Activated naive CD4-positive, alpha-beta T cell treated with anti-CD3 and anti-CD28 coated beads, Interleukin-2, amount 10 ng/mL, durations not matched to agents 7 days and 5 days (primary cell): ENCODE measurements at places on chromosomes 13 and 19.
A peak's percentile ranks its signal among the peaks of the same experiment; 100 is the strongest.

GRCh38 chr19:19602136-19602712, 16.3 kb downstream of the PBX4 start:
- peaks cover 34% of the 10 kb centered on the region for H3K36me3 ChIP-seq
- H3K4me3 ChIP-seq, result no peak overlapping the region
- peaks cover 85% of the 10 kb centered on the region for H3K4me1 ChIP-seq
- H3K27ac ChIP-seq, result peak overlapping the region; percentile 78
- H3K27me3 ChIP-seq, result no peaks in the 10 kb centered on the region

DNA sequence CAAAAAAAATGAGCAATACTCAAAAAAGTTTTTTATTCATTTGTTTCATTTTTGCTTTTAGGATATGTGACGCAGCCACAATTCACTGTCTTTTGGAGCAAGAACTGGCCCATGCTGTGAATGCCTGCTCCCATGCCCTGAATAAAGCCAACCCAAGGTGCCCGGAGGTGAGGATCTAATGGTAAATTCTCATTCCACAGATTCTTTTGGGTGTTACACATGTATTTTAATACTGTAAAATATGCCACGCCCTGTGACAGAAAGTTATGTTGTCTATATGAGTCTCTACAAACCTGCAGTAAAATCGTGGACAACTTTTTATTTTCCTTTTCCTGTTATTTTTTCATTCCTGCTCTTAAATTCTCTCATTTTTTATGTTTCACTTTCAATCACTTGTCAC, 57.5 kb upstream of the AKAP11 start:
- no peak overlapping the region for H3K4me3 ChIP-seq
- H3K36me3 ChIP-seq, result peaks cover 32% of the 10 kb centered on the region
- H3K27me3 ChIP-seq, result no peaks in the 10 kb centered on the region
- H3K4me1 ChIP-seq, result no peaks in the 10 kb centered on the region
- no peak overlapping the region for H3K27ac ChIP-seq

DNA sequence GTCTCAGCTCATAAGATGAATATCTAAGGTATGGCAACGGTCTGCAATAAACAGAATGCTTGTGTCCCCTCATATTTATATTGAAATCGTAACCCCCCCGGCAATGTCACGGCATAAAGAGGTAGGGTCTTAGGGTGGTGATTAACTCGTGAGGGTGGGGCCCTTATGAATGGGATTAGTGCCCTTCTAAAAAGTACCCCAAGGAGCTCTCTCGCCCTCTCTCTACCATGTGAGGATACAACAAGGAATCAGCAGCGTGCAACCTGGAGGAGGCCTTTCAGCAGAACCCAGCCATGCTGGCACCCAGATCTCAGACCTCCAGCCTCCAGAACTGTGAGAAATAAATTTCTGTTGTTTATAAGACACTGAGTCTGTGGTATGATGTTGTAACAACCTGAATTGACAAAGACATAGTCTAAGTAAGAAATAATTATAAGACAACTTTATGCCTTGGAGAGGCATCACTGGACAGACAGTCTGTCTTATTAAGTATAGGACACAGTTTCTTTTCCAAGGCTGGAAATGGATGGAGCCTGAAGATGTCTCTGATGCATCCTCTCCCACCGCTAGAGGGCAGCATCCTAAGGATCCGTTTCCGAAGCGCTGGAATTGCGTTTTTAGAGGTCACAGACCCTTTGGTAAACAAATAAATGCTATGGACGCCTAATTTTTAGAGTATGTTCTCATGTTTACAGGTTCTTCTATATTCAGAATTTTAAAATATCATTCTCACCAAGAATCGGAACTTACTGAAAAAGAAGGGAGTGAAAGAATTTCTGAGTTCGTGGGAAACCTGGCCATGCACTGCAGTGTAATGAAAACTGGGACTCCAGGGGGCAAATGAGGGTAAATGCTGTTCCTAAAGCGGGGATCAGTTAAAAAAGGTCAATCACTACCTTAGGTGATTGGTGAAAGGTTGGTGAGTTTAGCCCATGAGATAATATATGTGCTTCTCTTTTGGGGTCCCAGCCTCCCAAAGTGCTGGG, 13.3 kb upstream of the LEUTX start:
- peak; percentile 48 for DNase-seq
- H3K27me3 ChIP-seq, result peaks cover 11% of the 10 kb centered on the region
- H3K4me1 ChIP-seq, result peaks cover 6% of the 10 kb centered on the region
- H3K36me3 ChIP-seq, result no peaks in the 10 kb centered on the region

DNA sequence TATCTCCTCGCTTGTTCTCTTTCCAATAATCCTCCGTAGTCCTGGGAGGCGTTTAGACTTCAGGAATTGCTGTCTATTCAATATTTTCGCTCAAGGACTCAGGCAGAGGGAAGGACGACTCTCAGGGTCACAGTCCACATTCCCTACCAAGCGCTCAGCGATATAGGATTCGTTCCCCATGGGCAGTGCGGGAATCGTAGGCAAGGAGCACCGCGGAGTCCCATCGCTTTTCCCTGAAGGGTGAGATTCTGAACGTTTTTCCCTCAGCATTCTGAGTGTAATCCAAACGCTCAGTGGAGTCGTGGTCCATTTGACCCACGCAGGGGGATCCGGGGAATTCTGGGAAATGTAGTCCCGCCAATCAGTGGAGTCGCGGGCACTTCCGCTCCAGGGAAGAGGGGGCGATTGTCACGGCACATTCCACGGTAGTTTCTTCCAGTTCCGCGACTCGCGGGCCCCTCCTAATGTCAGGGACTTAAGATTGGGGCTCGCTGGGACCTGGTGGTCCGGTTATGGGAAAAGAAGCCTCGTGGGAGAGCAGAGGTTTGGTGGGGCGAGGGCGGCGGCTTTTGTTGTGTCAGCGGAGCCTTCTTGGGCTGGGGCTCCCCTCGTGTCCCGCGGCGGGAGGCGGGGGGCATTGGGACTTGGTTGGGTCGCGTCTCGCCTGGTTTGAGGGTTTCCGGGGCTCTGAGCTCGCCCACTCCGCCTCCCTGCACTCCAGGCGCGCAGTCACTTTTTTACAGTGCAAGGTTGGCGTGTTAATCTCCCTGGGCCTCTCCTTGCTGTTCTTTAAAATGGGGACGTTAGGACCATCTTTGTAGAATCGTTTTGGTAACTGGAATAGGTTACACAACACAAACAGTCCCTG, at the start of gene ZNF234:
ZNF234 (plus strand) TSS at position 364 of the 868 bp plus-strand sequence. CDS start 3,079 bp downstream, outside the sequence.
- peak; percentile 78 for DNase-seq
- H3K4me1 ChIP-seq, result peaks cover 19% of the 10 kb centered on the region
- peak within 1 kb of the TSS; percentile 75 for H3K27ac ChIP-seq
- peak within 1 kb of the TSS; percentile 75 for H3K4me3 ChIP-seq
- peaks cover 31% of the 10 kb centered on the region for H3K36me3 ChIP-seq

DNA sequence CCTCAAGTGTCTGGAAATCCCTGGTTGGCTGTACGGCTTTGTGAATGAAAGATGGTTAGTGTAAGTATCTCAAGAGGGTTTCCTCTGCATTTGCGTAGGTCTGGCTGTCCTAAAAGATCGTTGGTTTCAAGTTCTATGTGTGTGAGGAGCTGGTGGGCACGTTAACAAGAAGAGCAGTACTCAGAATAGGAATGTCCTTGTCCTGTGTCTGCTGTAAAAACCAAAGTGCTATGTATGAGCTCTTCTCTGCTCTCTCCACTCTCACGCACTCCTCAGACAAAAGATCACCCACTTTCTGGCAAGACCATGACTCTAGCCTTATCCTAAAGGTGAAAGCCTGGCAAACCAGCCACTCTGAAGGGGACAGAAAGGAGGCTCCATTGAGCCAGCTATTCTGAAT, 39.1 kb downstream of the USP12 start:
- H3K4me1 ChIP-seq, result peaks cover 40% of the 10 kb centered on the region
- no peak overlapping the region for H3K4me3 ChIP-seq
- H3K36me3 ChIP-seq, result peaks cover 10% of the 10 kb centered on the region
- DNase-seq, result no peak

GRCh38 chr19:56118666-56119581, 2.2 kb downstream of the ZNF787 start:
- H3K36me3 ChIP-seq, result peaks cover 15% of the 10 kb centered on the region

- no peaks in the 10 kb centered on the region for H3K4me1 ChIP-seq
- H3K27me3 ChIP-seq, result no peaks in the 10 kb centered on the region
- H3K27ac ChIP-seq, result no peak overlapping the region
- peaks cover 28% of the 10 kb centered on the region for H3K36me3 ChIP-seq
- DNase-seq, result no peak
Observed at GRCh38 chr19:16420336-16420676, 51.5 kb downstream of the EPS15L1 start.

GRCh38 chr19:1853295-1854038, 5.2 kb upstream of the REXO1 start:
- peak overlapping the region; percentile 60 for H3K4me3 ChIP-seq
- H3K27me3 ChIP-seq, result no peaks in the 10 kb centered on the region
- H3K4me1 ChIP-seq, result peaks cover 69% of the 10 kb centered on the region

- no peak overlapping the region for H3K4me3 ChIP-seq
- H3K36me3 ChIP-seq, result no peaks in the 10 kb centered on the region
- H3K27ac ChIP-seq, result no peak overlapping the region
- peaks cover 38% of the 10 kb centered on the region for H3K27me3 ChIP-seq
Observed at GRCh38 chr13:30581582-30581981, 36.1 kb upstream of the USPL1 start.

- H3K4me1 ChIP-seq, result peaks cover 8% of the 10 kb centered on the region
- H3K27ac ChIP-seq, result no peak overlapping the region
- DNase-seq, result no peak
- peaks cover 36% of the 10 kb centered on the region for H3K27me3 ChIP-seq
- H3K36me3 ChIP-seq, result no peaks in the 10 kb centered on the region
- H3K4me3 ChIP-seq, result no peak overlapping the region
Observed at GRCh38 chr13:25840261-25840660, 211.6 kb downstream of the SHISA2 start.

DNA sequence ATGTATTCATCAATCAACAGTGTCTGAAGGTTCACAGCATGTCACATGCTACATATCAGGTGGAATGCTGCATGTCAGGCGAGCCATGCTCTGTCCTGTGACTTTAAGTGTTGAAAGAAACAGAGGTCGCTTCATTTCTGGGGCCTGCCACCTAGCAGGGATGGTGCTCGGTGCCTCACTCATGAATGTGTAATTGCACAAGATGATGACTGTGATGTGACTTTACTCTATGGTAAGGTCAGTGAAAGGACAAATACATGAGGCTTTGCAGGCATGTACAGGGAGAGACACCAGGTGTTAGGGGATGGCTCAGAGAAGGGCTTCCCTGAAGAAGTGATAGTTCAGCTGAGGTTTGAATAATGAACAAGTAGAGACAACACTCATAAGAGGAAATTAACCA, 66.7 kb downstream of the FRY start:
- H3K27ac ChIP-seq, result no peak overlapping the region
- H3K36me3 ChIP-seq, result no peaks in the 10 kb centered on the region
- no peaks in the 10 kb centered on the region for H3K4me1 ChIP-seq
- DNase-seq, result no peak
- no peaks in the 10 kb centered on the region for H3K27me3 ChIP-seq

DNA sequence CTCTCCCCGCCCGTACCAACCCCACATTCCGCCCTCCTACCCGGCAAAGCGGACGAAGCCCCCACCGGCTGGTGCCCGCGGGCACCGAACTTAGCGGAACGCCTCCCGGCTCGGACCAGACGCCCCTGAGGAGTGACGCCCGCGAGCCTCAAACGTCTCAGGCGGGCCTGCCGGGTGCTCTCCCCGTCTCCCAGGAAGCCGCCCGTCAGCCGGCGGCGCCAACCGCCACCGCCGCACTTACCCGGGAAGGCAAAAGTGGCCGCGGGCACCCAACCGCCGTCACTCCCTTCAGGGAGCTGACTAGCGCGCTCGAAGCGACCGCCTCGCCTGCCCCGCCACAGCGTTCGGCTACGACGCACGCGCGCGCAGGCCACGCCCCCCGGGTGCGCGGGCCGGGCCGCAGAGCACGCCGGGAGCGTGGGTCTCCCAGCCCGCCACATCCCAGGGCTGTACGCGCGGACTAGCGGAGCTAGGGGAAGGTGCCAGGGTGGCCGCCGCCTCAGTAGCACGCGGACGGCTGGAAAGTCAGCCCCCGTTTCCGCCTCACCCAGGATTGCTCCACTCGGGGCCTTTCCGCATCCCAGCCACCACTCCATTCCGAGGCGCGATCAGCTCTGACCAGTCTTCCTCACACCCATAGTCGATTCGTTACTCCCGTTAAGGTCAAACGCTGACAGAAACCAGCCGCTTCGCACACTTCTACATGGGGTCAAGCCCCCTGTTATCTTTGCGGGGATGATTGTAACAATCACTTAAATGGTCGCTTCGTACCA, at the start of gene TEX30:
TEX30 (minus strand) TSS at position 346 of the 773 bp plus-strand sequence. CDS start 3,760 bp downstream, outside the sequence.
- H3K27ac ChIP-seq, result peak within 1 kb of the TSS; percentile 95
- H3K27me3 ChIP-seq, result peaks cover 4% of the 10 kb centered on the region
- peak within 1 kb of the TSS; percentile 82 for H3K4me3 ChIP-seq
- peak; percentile 88 for DNase-seq
- H3K4me1 ChIP-seq, result peaks cover 56% of the 10 kb centered on the region

DNA sequence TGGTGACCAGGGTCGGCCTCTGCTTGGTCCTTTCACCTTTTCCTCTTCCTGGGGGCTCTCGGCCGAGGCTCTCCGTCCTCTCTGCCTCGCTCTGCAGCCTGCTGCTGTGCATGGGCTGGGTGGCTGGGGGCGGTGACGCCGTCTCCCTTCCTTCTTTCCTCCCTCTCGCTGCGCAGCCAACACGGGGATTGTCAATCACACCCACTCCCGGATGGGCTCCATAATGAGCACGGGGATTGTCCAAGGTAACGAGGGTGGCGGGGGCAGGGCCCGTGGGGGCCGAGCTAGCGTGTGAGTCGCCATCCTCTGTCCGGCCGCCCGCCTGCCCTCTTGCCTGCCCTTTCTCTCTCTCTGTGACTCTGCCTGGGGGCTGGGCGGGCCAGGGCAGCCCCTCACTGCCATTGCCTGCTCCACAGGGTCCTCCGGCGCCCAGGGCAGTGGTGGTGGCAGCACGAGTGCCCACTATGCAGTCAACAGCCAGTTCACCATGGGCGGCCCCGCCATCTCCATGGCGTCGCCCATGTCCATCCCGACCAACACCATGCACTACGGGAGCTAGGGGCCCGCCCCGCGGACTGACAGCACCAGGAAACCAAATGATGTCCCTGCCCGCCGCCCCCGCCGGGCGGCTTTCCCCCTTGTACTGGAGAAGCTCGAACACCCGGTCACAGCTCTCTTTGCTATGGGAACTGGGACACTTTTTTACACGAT, 7.1 kb downstream of the YIPF2 start:
- no peaks in the 10 kb centered on the region for H3K27me3 ChIP-seq
- H3K27ac ChIP-seq, result no peak overlapping the region
- no peak overlapping the region for H3K4me3 ChIP-seq
- no peaks in the 10 kb centered on the region for H3K4me1 ChIP-seq
- peaks cover 20% of the 10 kb centered on the region for H3K36me3 ChIP-seq
- no peak for DNase-seq

- no peaks in the 10 kb centered on the region for H3K27me3 ChIP-seq
- H3K27ac ChIP-seq, result no peak overlapping the region
- peak overlapping the region; percentile 10 for H3K4me3 ChIP-seq
- no peak for DNase-seq
Observed at GRCh38 chr13:71964491-71965100, 97.6 kb upstream of the DACH1 start.
